ENCODE measurements at places on chromosomes 3 and 15.

DNA sequence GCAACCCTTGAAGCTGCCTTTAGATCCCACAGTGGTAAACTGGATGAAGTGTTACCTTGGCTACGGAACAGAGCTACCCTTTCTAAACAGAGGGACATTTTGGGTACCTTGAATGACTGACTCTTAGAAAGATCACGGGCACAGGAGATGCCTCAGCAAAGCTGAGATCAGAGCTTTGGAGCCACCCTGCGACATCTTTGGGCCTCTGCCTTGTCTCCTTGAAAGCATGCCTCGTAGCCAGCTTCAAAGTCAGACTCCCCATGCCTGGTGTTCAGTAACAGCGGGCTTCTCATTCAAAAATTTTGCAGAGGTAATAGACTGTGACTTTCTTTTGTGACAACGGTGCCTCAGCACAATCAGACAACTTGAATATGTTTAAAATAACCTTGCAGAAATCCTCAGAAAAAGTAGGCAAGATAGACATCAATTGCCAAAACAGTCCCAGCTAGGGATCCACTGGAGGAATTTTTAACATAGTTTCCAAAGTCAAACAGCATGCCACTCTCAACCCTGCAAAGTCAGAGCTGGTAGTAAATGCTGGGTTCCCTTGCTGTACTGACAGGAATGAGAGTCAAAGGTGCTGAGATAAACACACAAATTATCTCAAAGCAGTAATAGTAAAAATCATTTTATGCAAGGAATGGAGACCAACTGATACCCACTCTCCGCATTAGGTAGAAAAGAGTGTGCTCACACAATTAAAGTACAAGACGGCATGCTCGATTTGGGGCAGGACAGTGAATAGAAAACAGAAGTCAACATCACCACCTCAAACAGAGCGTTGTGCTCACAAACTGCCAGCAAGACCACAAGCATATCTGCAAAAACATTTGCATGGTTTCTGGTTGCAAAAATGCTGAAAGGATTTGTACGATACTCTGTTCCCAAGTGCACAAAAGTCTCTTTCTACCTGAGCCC is 82.1 kb downstream of the MYO1E start:
- DNase-seq: no peak

- no peak for DNase-seq
These were observed 8.3 kb downstream of the ARL13B start for GRCh38 chr3:93988283-93988682.

GRCh38 chr15:59367022-59367451 is 5.6 kb downstream of the MYO1E start:
- DNase-seq: no peak

DNA sequence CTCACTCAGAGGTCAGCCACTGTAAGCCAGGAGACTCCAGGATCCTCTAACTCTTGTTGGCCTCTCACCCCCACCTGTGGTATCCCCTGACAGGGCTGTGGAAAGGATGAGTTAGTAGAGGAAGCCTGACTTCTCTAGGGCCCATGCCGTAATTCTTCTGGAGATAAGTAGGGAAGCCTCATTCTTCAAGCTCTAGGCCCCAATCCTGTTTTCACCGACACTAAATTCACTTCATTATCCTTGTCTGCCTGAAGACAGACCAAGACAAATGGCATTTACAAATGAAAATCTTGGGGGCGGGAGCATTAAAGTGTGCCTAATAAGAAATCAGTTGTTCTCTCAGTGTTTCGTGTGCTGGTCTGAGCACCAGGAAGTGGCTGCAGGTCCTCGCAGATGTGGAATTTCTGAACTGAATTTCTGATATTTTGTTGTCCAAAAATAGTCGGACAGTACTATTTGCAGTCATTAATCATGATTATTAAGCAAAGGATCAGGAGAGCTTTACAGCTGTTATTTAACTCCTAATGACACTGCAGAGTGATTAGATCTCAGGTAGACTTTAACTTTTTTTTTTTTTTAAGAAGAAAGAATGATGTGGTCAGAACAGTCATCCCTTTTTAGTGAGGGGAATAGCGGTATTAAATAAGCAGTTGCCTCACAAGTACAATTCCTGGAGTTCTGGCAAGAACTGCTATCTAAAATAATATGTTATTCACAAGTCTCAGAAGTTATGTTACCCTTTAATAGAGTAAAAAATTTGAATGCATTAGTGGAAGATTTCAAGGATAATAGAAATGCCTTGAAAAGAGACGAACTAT is 58.4 kb downstream of the RBMS3 start:
- no peak for DNase-seq

DNA sequence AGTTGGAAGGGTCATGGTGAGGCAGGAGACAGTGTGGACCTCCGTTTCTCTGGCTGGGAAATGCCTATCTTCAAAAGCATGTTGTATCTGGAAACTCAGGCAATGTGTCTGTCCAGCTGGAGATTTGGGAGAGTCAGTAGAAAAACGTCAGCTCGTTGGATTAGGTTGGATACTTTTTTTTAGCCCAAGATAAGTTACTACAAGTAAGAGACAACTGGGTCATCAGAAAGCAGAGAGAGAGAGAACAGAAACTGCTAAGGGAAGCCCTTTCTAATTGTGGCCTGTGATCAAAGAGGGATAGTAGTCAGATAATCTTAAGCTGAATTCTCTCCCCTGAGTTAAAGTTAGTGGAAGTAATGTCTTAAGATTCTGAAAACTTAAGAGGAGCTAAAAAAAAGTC is 78.9 kb upstream of the ZNF280D start:
- DNase-seq: no peak

GRCh38 chr3:39637807-39638206 is 170.3 kb downstream of the MOBP start:
- DNase-seq: no peak

DNA sequence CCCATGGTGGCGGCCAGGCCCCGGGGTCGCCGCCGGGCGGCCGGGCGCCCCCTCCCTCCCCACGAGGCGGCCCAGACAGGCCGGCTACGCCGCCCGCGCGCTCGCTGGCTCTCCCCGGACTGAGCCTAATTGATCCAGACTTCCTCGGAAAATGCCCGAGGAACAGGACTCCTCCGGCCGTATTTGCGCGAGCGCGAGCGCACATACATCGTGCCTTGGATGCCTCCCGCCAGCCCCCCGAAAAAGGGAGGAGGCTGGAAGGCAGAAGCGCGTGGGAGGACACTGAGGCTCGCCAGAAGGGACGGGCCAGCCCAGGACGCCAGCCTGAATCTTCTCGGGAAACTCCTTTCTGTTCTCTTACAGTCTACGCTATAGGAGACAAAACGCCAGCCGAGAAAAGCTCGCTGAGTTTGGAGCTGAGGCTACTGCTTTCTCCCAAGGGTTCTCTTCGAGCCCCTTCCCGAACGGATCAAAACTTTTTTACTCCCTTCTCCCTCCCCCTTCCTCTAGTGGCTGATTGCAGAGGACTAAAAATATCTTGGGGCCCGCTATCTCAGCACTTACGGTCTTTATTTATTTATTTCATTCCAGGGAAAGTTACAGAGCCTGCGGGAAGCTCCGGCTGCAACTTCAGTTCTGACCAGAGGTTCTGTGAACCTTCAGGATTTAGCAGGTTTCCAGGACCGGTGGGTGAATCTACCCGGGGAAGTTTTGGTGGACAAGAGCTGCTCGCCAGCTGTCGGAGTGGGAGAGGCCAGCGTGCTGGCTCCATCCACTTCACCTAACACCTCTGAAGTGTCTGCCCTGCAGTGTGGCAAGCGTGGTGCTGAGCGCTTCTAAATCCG is at the start of gene PDZRN3:
PDZRN3 (minus strand) TSS at position 121 of the 845 bp plus-strand sequence.
- DNase-seq: no peak

GRCh38 chr3:52183786-52184445 is 14.0 kb upstream of the ALAS1 start:
- no peak for DNase-seq

- no peak for DNase-seq
These were observed 80.1 kb downstream of the BTD start for GRCh38 chr3:15681668-15682067.

- no peak for DNase-seq
These were observed 24.8 kb downstream of the SLC28A2 start for GRCh38 chr15:45276831-45277230.

DNA sequence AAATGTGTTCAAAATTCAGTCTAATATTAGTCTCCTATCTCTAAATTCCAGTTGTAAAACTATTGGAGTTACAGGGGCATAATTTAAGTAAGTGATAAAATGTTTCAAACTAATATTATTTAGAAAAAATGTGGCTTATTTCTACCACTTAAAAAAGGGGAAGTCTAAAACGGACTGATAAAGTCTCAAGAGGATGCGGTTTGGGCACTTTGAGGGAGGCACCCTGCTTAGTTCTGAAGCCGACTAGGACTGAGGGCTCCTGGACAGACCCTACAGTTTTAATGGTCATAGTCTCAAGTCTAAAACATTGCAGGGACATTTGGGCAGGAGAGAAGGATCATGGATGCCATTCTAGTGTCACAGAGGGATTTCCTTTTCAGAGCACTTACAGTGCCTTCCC is 566.3 kb downstream of the NR2F2 start:
- no peak for DNase-seq

DNA sequence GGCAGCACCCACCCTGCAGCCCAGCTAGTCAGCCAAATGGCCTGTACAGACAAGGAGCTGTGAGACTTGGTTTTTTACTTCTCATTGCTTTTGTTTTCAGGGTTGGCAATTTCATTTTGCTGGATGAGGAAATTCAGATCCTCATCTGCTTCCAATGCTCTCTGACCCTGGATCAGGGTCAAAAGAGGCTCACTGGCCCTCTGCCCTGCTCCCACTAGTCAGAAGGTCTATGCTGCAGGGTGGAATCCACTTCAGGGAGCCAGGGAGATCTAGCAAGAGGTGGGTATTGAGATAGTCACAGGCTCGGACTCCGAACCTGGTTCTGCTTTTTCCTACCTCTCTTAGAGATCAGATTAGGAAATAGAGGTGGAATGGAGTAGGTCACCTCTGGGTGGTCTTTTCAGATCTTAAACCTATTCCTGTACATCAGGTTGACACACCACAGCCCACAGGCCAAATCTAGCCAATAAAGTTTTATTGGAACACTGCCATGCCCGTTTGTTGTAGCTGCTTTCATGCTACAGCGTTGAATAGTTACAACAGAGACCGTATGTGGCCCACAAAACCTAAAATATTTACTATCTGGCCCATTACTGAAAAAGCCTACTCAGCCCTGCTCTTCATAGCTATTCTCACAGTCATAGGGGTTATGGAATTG is 26.4 kb upstream of the GLCE start:
- DNase-seq: no peak

DNA sequence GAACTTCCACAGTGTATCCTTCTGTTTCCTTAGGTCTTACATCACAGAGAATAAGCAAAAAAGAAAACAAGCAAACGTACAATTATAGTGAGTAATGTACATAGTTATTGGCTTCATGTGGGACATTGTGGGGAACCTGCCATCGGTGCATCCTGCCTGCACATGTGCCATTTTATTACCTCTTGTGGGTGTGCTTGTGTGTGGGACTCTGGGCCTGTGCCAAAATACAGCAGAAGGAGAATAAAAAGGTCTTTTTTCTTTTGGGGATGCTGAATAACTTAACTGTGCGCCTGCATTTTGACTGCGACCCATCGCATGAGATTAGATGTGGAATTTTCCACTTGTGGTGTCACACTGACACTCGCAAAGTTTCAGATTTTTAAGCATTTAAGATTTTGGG is 169.6 kb upstream of the DCBLD2 start:
- no peak for DNase-seq

GRCh38 chr3:9388142-9388541 is 9.3 kb upstream of the SETD5 start:
- DNase-seq: no peak

DNA sequence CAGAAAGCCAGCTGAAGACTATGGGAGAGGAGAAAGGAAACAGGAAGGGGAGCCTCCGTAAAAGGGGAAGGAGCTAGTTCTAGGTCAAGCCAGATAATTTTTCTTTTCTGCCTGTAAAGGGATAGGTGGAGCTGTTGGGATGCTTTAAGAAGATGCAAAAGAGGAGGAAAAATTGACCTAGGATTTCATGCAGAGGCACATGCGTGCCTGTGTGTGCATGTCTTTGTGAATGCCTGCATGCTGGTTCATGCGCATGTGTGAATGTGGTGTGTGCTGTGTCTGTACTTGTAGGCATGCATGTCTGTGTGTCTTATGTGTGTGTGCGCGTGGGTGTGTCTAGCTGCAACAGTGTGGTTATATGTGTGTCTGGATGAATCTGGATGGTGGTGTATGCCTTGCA is 27.3 kb downstream of the CCDC33 start:
- no peak for DNase-seq

GRCh38 chr15:51935466-51936104 is 36.0 kb downstream of the LEO1 start:
- no peak for DNase-seq

DNA sequence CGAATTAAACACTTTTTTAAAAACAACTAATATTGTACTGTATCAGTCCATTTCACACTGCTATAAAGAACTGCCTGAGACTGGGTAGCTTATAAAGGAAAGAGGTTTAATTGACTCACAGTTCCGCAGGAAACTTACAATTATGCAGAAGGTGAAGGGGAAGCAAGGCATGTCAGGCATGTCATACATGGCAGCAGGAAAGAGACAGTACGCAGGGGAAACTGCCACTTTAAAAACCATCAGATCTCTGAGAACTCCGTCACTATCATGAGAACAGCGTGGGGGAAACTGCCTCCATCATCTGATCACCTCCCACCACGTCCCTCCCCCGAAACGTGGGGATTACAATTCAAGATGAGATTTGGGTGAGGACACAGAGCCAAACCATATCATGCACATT is 162.8 kb upstream of the TPM1 start:
- no peak for DNase-seq

DNA sequence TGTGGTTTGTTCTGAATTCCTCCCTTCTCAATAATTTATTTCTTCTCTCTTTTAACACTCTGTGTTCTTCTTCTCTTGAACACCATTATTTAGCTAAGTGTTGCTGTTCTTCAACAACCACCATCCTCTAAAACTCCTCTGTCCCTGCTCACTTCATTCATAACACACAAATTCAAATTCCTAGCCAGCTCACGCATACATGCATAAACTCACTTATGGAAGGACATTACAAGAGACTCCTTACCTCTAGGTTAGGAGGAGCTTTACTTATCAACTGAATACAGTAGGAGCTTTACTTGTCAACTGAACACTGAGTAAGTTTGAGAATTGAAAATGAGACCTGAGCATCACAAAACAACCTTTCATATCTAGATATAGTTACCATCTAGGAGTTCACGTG is 23.6 kb downstream of the MME start:
- DNase-seq: no peak

DNA sequence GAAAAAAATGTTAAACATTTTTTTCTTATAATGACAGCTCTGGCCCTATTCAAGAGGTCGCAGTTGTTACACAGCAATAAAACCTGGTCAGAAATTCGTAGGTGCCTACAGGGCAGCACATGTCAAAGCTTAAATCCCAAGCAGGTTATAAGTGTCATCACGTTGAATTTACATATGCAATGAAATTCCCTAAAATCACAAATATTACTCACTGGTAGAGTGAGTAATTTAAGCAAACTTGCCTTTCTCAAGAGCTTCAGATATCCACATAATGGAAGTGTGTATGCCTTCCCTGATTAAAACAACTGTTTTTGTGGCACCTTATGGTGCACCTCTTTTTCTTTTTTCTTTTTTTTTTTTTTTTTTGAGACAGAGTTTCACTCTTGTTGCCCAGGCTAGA is 90.7 kb upstream of the FNDC3B start:
- no peak for DNase-seq

GRCh38 chr3:128464702-128465101 is 2.0 kb downstream of the DNAJB8 start:
- DNase-seq: no peak

- no peak for DNase-seq
These were observed 34.0 kb downstream of the SENP7 start for GRCh38 chr3:101478980-101479379.

Measured in stimulated activated CD8-positive, alpha-beta memory T cell treated with anti-CD3 and anti-CD28 coated beads, Interleukin-4, amount 100 ng/mL, for 4 hours (primary cell).